ENCODE measurements at places on chromosomes 1 and 21.

GRCh38 chr1:77126307-77126706 lies 92.9 kb downstream of the PIGK start:
- DNase-seq = peak; percentile 55

DNA sequence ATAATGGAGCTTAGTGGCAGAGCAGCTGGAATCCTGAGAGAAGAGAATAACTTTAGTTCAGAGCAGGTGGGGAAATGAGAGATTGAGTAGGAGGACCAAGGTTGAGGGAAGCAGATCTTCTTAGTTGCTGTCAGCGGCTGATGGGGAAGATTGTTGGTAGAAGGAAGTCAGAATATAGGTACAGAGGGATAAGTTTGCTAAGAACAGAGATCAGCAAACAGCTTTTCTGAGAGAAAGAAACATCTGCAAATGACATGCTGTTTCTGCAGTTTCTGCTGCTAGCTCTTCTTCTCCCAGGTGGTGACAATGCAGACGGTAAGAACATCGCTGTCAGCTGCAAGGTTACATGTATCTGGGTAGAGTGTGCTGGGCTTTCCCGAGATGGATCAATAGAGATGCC lies at the start of gene CD1C:
Gene CD1C (plus strand): TSS at position 113 of the 400 bp plus-strand sequence. CDS start 142 bp downstream, at position 255.
- no peak for DNase-seq

GRCh38 chr1:161304927-161305866 lies 4.6 kb downstream of the MPZ start:
- no peak for DNase-seq

DNA sequence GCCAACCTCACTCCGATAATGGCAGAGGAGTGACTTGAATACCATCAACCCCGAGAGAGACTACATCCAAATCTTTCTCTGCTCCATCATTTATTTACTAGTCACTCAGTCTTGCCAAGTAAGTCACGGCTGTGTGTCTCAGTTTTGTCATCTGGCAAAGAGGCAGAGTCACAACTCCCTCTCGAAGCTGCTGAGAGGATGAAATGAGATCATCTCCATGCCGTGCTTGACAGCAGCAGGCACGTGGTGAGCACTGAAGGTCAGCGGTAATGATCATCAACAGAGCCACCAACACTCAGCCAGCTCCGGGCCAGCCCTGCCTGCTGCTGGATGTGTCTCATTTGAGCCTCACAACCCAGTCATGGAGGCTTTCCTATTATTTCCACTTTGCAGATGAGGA lies 19.9 kb downstream of the ALDH4A1 start:
- no peak for DNase-seq

- no peak for DNase-seq
Observed at GRCh38 chr1:5728663-5729355, 263.4 kb downstream of the NPHP4 start.

DNA sequence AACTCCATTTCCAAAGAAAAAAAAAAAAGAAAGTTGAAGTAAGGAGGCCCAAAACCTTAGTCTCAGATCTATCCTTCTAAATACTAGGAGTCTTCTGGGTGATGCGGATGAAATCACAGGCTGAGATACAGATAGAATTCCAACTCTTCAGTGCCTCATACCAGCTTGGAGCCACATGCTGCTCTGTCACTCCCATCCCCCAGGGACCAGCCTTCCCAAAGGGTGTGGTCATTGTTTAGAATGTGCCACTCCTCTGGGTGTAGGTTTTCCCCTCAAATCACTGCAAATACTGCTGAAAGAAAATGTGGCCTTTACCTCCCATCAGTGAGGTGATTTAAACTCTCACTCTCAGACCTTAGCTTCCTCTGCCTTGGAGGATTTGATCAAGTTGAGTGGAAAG lies 112.9 kb downstream of the CDC7 start:
- DNase-seq = no peak

DNA sequence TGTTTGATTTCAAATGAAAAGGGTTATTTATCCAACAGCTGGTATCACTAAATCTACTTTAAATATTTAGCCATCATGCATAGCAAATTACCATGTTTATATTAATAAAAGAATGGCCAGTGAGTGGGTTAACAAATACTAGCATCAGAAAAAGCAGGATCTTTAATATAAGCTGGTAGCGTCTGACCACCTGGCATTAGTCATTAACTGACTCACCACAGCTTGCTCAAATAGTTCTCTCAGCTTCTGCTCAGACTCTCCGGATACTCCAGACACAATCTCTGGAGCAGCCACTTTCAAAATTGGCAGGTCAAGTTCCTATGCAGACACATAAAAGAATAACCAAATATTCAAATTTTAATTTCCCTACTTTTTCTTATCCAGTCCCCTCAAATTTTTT lies 29.6 kb downstream of the NVL start:
- DNase-seq = peak; percentile 36

DNA sequence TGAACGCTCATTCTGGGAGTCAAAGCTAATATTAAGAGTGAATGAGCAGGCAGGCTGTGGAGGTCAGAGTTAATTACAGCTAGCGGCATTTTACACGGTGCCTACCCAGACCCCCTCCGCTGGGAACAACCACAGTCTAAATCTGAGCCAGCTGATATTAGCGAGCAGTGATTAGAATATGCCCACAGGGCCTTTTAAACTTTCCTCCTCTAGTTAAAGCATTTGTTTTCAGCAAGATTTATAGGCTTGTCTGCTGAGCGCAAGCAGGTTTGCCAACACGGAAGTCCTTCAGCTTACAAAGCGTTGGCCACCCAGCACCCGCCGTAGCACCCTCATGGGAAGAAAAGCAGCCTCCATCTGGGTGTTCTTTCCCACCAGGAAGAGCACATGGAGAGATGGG lies 72.1 kb downstream of the LMX1A start:
- DNase-seq = no peak

GRCh38 chr1:112700290-112701226 lies 6.4 kb downstream of the RHOC start:
- DNase-seq = peak; percentile 78

DNA sequence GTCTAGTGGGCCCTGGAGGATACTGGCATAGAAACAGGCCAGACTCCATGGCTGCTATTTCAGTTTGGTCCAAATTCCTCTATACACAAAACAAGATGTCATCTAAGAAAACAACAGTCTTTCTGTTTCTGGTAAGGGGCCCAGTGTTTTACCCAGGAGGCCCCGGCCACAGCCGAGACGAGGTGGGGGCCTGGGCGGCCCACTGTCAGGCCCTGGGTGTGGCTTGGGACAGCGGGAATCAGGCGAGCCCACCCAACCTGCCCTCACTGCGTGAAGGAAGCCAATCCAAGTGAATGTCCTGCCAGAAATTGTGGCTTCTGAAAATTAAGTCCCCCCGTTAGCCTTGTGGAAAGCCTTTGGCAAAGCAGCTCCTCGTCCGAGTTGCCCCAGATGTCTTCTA lies 31.2 kb upstream of the GPR153 start:
- no peak for DNase-seq
